ENCODE measurements at places on chromosomes 6 and 20.

DNA sequence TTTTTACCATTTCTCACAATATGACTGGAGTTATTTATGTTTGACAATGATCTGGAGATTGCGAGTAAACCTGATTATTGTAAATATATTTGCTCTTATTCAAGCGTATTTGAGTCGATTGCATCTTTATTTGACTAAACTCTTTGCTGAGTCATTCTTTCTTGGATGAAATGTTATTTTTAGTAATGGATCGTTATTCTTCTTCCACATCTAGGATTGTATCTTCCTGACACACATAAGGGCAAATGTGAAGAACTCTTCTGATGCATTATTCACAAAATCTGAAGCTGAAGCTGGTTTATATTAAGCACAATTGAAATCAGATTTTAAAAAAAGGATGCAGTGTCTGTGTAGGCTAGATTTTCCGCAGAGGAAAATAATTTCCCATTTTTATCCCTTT is 68.2 kb downstream of the SEL1L2 start:
- no peak for DNase-seq

GRCh38 chr6:40485300-40485699 is 101.9 kb downstream of the LRFN2 start:
- DNase-seq, result peak; percentile 42

- peak; percentile 23 for DNase-seq
Measured at GRCh38 chr6:62516291-62517141, 230.5 kb upstream of the KHDRBS2 start.

DNA sequence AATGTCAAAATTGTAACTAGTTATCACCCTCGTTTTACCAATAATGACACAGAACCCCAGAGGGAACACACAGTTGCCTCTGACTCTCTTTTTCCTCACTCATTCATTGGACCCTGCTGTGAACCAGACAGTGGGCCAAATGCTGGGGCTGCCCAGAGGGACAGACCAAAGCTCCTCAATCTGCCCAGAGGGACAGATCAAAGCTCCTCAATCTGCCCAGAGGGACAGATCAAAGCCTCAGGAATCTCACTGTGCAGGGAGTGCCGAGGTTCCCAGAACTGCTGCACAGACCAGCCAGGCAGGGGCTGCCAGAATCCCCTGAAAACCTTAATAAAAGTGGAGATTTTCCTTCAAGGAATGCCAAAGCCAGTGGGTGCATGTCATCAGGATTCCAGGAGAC is 179.1 kb downstream of the SOD2 start:
- no peak for DNase-seq

DNA sequence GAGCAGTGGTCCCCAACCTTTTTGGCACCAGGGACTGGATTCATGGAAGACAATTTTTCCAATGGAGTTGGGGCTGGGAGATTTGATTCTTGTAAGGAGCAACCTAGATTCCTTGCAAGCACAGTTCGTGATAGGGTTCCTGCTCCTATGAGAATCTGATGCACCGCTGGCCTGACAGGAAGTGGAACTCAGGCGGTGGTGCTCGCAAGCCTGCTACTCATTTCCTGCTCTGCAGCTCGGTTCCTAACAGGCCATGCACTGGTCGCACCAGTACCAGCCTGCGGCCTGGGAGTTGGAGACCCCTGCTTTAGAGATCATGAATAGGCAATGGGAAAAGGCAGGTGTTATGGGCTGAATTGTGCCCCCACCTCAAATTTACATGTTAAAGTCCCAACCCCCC is 131.2 kb downstream of the PFDN4 start:
- DNase-seq, result no peak

DNA sequence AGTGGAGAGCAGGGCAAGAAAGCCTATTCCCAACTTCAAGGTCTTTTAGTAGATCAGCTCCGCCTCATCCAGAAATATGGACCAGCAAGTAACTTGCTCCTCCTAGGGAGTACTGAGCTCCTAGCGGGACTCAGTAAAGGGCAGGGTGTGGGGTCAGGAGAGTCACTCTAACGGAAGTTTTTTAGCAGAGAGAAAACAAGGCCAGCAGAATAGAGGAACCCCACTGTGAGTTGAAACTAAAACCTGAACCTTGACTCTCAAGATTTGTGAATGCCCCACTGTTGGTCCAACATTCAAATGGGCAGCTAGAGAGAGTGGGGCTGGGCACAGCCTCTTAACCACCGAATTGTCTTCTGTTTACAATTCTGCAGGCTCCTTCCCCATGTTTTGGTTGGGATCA is 244.8 kb downstream of the FARS2 start:
- no peak for DNase-seq

DNA sequence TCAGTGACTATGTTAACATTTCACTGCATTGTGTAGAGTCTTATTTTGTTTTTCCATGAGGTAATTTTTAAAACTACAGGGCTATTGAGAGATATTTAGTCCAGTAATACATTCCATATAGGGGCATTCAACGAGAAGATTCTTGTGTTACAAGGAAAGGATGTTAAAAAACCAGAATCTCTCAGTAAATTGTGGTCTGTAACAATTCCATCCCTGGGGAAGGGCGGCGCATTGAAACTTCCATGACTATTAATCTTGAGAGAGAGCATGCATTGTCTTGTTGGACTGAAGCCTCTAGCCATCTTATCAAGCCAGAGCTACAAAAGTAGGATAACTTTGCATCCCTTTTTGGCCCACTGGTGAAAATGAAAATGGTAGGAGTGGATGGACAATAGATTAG is 119.7 kb downstream of the BCKDHB start:
- DNase-seq, result no peak

DNA sequence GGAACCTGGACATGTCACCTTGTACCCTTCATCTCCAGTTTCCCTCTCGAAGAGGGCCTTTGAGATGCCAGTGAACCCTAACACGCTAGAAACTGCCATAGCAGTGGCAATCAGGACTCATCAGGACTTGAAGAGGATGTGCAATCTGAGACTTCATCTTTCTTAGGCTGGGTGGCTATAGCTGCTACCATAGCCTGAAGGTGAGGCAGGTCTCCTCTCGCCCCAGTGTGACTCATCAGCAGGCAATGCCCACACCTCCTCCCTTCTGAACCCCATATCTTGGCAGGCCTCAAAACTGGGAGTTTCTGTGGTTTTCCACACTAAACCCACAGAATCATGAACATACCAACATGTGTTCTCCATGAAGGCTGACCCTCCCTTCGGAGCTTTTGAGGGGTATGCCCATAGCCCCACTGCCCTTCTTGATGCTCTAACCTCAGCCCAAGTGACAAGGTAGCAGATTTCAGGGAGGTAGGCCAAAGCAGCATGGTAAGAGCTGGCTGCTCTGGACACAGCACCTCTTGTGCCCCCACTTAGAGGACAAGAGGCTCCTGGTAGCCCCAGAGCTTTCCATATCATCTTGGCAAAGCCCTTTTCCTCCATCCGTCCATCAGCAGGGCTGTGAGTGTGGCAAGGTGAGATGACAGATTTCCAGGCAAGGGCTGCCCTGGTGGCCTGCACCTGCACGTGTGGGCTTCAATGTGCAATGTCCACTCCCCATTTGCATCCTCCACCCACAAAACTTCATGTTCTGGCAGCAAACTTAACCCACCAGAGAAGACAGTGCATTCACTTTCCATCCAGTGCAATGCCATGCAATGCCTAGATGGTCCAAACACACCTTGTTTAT is 2.6 kb downstream of the BLCAP start:
- DNase-seq, result no peak

GRCh38 chr6:49849213-49849907 is 17.0 kb downstream of the CRISP1 start:
- peak; percentile 47 for DNase-seq

DNA sequence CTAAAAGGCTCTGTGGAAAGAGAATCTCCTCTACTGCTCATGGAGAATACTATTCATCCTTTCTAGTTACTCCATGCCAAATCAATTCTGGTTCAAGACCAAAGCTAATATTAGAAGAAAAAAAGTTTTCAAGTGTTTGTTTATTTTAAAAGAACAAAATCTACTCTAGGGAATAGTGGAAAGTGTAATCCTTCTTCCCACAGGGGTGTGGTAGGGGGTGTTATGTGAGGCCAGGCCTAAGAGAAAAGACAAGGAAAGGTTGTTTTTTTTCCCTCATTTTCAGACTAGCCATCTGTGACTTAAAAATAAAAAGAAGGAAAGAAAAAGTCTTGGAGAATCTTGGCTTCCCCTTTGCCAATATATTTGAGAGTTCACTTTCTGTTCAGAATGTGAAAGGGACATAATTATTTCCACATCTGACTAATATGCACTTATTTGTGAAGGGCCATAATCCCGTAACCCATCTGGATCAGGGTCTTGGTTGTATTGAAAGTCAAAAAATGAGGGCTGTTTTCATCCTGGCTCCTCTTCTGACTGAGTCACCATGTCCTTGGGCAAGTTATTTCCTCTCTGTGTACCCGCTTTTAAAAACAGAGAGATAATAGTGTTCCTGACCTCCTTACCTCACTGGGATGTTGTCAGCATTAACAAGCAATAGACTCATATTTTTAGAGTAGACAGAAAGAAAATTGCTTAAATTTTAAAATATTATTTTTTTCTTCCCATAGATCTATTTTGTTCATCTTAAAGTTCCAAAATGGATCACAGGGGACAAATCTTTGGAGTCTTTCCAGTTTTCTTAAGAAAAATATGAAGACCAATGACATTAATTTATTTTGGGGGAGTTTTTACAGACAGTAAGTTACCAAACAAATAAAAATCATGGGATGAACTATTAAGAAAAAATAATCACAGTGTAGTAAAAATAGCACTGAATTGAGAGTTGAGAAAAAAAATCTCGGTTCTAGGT is 233.7 kb downstream of the IBTK start:
- no peak for DNase-seq
